ENCODE measurements at places on chromosomes 7 and 10.
A peak's percentile ranks its signal among the peaks of the same experiment; 100 is the strongest.

GRCh38 chr7:78970440-78970916 lies 483.0 kb downstream of the MAGI2 start:
- no peak for DNase-seq

GRCh38 chr7:158274404-158274811 lies 313.2 kb downstream of the PTPRN2 start:
- DNase-seq, result no peak

DNA sequence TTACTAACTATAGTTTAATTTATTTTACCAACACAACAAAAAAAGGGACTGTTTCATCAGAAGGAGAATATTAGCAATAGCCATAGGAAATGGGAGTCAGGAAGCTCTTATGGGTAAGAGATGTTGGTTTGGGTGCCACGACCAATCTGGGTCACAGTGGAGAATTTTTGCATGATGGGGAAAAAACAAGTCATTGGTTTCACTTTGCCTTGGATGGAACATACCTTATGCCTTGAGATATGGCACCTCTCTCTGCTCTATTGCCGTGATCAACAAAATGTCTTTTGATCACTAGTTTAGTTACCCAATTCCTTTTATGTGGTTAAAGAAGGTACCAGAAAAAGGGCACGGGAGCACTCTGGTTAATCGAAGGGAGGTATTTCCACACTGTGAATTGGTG lies 48.2 kb downstream of the PNLIPRP3 start:
- DNase-seq, result no peak

DNA sequence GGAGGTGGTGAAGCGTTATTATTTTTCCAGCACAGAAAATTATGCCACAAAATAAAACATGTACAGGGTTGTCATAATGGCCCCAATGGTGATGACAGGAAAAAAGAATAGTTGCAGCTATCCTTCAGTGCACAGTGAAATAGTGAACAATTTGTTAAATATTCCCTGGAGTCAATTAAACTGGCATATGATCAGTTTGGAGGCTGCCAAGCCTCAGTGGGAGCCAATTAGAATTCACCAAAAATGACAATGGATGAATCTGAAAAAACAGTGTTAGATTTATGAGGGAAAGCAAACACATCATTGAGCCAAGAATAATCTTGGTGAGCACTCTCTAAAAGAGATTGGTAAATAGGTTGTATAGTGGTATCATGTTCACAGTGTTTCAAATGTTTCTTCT lies 146.3 kb downstream of the OTUD1 start:
- no peak for DNase-seq

DNA sequence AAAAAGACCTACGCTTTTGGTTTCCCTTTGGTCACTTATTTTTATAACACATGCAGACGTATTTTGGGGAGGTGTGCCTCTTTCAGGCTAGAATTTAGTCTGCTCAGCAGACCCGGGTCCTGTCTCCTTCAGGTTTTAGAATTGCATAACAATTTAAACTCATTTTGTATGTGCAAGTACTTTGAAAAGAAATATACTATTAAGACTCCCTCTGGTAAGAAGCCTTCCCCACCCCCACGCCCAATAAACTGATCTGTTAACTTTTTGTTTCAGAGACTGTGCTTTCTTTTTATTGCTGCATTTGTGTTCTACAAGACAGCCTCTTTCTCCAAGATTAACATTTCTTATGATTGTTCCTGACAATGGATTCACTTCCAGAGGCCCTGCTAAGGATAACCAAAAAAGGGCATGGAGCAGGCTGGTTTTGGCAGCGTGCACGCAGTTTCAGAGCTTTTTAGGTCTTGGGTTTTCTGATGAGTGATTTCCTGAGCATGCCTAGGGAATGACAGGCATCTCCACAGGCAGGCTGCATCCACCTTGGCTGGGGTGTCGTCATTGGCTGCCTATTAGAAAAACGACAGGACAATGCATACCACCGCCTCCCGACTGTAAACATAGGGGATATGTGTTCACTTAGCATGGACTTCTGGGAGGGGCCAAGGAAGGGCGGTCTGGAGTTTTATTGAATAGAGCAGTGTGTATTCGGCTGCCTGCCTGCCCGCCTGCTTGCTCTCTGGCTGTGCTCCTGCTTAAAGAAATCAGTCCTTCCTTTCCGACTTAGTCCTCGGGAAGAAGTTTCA lies at the start of gene CALD1:
TSS of gene CALD1 (plus strand) at position 694 of the 800 bp plus-strand sequence. CDS start 88,100 bp downstream, outside the sequence.
- peak; percentile 100 for DNase-seq

GRCh38 chr10:88916231-88916630 lies 36.2 kb downstream of the STAMBPL1 start:
- no peak for DNase-seq

DNA sequence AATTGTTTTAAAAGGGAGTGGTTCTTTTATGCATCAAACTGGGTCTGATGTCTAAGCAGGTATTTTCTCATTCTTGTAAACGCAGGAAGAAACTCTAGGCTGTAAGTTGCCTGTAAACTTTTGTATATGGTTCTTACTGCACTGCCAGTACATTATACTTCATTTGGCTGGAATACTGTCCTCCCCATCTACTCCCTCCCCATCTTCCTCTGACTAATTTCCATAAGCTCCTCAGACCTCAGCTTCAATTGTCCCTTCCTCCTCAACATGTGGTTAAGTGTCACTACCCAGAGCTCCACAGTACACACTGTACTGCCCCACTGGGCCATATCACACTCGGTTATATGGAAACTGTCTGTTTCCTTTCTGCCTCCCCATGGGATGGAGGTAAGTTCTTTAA lies 161.4 kb upstream of the MDFIC start:
- DNase-seq, result no peak

DNA sequence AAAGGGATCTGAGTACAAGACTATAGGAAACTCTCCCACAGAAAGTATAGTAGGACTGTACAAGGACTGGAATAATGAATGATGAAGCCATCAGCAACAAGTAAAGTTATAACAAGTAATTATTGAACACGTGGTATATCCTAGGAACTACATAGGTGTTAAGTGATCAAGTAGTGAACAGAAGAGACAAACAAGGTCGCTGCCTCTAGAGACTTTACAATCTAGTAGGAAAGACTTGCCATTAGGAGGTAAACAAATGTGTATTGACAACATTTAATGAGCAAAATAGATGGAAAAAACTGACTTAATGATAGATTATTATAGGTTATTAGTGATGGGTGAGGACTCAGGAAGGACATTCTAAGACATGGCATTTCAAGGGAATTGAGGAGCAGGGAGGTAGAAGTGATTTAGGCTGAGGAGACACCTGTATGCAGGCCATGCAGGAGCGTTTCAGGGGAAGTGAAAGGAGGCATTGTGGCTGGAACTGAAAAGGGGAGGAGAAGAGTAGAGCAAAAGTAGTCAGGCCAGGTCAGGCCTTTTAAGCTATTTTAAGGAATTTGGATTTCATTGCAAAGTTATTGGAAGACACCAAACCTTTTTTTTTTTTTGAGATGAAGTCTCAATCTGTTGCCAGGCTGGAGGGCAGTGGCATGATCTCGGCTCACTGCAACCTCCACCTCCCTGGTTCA lies 8.5 kb upstream of the GLCCI1 start:
- DNase-seq, result no peak

DNA sequence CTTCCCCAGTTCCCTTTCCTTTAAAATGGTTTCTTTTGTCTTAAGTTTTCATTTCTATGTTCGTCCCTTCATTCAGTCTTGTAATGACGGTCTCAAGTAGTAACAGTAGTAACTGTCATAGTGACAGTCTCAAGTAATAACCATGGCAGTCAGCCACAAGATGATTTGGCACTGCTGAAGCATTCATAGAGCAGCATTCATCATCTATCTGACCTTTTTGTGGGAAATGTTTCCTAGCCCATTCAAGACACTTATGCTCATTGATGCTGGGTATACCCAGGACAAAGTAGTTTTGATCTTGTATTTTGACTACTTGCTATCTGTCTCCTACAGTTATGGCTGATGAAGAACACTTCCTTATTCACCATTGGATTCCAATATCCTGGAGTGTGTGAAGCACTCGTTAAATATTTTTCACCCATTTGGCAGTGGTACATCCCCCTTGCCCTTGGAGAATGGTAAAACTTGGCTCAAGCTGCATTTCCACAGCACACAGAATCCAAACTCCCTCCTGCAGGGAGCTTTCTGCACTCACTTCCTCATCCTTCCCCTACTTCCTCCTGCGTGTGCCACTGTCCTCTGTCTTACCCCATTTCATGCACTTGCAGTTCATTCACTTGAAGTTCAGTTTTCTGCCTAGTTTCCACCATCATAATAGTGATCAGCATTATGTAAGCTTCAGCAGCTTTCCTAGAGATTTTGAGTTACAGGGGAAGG lies 19.0 kb downstream of the GIMAP4 start:
- DNase-seq, result no peak

- no peak for DNase-seq
Observed at GRCh38 chr10:33065111-33065510, 107.1 kb upstream of the ITGB1 start.

GRCh38 chr7:47807756-47808155 lies 140.5 kb downstream of the PKD1L1 start:
- DNase-seq, result peak; percentile 57

GRCh38 chr10:125828311-125828710 lies 5.0 kb downstream of the BCCIP start:
- DNase-seq, result no peak
